ENCODE measurements at places on chromosomes 6 and 20.

DNA sequence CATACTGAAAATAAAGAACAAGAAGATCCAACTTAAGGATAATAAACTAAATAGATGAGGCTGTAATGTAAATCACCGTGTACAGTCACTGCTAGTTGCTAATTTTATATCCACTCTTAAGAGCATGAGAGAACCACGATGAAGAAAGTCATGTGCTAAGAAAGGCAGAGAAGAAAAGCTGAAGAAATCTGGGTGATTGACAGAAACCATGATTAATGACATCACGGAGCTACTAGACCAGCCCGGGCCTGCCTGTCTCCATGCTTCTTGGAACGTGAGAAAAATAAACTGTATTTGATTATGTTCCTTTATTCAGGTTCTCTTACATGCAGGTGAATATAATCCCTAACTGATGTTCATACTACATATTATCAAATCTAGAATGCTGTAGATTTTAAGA is 84.2 kb upstream of the E2F3 start:
- DNase-seq: no peak

DNA sequence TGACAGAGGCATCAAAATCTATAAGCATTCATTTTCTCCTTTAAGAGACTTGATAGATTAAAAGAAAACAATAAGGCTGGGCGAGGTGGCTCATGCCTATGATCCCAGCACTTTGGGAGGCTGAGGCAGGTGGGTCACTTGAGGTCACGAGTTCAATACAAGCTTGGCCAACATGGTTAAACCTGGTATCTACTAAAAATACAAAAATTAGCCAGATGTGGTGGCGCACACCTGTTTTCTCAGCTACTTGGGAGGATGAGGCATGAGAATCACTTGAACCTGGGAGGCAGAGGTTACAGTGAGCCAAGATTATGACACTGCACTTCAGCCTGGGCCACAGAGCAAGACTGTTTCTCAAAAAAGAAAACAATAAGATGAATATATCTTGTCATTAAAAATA is 39.3 kb upstream of the LOC128125822 start:
- no peak for DNase-seq

DNA sequence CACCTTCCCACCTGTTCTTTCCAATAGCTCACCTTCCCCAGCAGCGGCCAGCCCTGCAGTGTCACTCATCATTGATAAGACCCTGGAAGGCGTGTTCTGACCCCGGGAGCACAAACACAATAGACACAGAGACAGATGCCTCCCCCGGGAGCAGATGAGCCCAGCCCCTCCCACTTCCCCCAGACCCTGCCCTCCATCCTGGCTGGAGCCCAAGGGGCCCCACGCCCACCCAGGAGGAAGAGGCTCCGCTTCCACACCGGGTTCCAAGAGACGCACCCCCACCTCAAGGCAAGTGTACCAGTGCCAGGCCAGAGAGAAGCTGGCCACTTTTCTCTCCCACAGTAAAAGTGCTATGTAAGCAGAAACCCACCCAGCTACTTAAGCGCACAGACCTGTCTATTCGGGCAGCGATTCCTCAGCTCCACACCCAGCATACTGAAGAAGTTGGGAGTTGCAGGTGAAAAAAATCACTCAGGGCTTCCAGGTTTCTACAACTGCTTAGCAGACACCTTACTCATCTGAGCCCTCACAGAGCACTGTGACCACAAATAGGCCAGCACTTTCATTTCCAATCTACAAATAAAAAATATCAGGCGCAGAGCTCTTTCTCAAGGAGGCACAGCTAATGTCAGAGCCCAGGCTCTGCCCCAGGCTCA is 93.4 kb upstream of the NXT1 start:
- no peak for DNase-seq

DNA sequence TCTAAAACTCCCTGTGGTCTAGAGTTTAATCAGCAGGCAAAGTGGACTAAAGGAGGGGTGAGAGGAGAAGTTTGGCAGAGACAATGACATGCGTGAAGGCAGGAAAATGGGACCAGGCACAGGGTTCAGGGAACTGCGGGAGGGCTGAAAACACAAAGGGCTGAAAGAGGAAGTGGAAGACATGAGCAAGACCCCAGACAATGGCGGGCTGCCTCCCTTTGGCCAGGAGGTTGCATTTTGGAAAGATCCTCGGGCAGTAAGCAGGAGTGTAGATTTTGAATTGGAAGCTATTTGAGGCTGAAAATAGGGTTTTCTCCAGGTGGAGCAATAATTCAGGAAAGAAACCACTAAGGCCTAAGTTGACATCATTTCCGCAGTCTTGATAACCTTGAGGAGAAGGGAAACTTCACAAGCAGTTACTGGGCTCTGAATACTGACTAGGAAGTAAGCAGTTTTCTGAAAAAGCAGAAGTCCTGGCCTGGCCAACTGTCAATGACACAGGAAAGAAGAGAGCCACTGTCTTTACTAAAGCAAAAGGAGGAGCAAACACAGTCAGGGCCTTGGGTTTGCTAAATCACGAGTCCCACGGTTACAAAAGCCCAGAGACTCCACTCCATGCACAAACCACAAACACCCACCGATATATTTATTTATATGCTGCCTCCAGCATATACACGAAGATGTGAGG is 3.4 kb downstream of the LY86 start:
- DNase-seq: no peak

DNA sequence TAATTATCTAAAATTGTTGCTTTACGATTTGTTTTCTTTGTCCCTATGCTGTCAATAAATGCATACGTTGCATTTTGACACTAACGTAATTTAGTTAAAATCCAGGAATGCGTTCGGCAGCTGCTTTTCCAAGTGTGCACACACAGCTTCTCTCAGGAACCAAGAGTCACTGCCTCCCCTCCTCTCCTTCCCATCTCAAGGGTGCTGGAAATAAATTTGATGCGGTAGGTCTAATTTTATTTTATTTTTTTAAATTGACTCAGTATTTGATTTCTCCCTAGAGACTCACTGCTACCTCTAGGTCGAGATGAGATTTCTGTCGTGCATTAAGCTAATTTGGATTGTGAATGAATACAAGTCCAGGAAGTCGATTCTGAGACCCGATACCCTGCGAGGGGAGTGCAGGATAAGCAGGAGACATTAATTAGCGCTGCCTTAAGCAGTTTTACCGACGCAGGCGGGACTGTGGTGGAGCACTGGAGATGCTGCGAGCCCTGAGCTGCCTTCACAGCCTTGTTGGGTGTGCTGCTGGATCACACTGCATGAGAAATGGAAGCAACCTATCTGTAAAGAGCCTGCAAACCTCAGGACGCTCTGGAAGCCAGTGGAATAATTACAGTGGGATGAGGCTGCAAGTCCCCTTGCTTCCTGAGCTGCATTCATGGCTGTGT is 381.2 kb downstream of the C6orf118 start:
- no peak for DNase-seq

DNA sequence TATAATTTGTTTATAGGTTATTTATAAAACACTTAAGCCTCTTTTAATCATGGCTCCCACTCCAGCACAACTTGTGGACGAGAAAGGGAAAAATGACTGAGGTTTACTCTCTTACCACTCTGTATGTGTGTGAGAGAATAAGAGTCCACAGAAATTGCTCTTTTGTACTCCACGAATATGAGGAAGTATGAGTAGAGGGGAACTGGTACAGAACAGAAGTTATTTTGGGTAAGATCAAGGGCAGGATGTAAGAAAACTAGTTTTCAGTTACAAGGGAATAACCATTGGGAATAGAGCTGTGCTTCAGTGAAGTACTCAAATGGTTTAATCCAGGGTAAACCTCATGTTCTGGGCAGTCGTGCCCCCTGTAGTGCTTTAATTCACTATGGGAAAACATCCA is 72.6 kb downstream of the REV3L start:
- DNase-seq: no peak

- DNase-seq: peak; percentile 12
Observed at GRCh38 chr6:49462599-49462926, 490 bp downstream of the MMUT start.

- no peak for DNase-seq
Observed at GRCh38 chr20:19077370-19078220, 134.8 kb upstream of the SLC24A3 start.

DNA sequence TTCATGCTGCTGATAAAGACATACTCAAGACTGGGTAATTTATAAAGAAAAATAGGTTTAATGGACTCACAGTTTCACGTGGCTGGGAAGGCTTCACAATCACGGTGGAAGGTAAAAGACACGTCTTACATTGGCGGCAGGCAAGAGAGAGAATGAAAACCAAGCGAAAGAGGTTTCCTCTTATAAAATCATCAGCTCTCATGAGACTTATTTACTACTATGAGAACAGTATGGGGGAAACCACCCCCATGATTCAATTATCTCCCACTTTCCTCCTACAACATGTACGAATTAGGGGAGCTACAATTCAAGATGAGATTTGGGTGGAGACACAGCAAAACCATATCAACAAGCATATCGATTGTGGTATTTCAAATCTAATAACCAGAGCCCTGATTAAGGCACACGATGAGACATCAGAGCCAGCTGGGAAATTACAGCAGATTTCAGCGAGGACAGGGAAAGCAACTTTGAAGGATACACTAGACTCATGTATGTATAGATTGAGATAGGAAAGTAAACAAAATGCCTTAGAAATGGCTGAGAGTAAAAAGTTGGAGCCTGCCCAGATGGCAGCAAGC is 129.8 kb upstream of the GJE1 start:
- no peak for DNase-seq

DNA sequence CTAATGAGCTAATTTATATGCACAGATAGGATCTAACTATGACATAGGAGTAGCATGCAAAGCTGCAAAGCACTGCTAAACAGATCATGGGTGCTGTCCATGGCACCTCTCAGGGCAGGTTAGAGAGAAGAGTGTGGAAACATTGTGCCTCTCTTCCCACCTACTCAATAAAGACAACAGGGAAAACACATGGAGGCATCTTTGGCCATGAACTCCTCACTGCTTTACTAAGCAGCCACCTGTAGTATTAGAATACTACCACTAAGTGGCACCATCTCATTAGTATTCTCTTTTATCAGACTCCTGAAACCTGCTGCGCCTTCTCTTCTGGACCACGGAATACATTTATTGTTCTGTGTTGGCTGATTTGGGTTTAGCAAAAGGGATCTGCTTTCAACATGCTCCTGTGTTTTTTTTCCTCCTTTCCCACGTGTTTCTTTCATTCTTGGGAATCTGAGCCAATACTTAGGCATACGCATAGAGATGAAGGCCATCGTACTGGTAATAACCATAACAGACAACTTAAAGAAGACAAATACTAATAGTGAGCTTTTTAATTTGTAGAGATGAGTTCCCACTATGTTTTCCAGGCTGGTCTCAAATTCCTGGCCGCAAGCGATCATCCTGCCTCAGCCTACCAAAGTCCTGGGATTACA is 9.4 kb upstream of the HDDC2 start:
- peak; percentile 34 for DNase-seq

- DNase-seq: no peak
Observed at GRCh38 chr6:83086751-83087150, 19.3 kb downstream of the DOP1A start.

- no peak for DNase-seq
Observed at GRCh38 chr20:9500121-9500520, 14.3 kb upstream of the LAMP5 start.

DNA sequence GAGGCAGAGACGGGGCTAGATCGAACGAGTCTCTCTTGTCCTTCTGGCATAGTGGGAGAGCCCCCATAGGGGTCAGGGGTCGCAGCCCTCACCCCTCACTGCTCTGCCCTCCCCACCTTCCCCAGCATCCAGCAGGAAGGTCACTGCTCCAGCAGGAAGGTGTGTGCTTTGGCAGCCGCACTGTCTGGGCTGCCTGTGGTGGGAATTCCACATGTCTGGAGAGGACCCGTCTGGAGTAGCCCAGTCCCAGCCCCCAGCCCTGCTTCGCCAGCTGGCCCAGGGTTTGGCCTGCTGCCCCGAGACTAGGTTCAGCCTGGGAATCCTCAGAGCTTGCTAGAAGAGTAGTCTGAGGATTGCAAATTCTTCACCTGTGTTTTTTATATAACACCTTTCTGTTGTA is 2.5 kb upstream of the R3HDML start:
- DNase-seq: no peak

GRCh38 chr20:815226-815625 is 18.3 kb upstream of the FAM110A start:
- DNase-seq: no peak

- DNase-seq: no peak
Observed at GRCh38 chr6:162777091-162777490, 49.3 kb downstream of the PACRG start.

- no peak for DNase-seq
Observed at GRCh38 chr6:34362909-34363680, 29.4 kb downstream of the NUDT3 start.

- DNase-seq: no peak
Observed at GRCh38 chr20:3686421-3686820, 4.6 kb upstream of the ADAM33 start.

GRCh38 chr20:4299773-4300172 is 284.4 kb upstream of the RNF24 start:
- no peak for DNase-seq

- no peak for DNase-seq
Observed at GRCh38 chr6:101614774-101615173, 221.3 kb downstream of the GRIK2 start.

GRCh38 chr20:60214901-60215815 is 256.9 kb downstream of the CDH26 start:
- no peak for DNase-seq

DNA sequence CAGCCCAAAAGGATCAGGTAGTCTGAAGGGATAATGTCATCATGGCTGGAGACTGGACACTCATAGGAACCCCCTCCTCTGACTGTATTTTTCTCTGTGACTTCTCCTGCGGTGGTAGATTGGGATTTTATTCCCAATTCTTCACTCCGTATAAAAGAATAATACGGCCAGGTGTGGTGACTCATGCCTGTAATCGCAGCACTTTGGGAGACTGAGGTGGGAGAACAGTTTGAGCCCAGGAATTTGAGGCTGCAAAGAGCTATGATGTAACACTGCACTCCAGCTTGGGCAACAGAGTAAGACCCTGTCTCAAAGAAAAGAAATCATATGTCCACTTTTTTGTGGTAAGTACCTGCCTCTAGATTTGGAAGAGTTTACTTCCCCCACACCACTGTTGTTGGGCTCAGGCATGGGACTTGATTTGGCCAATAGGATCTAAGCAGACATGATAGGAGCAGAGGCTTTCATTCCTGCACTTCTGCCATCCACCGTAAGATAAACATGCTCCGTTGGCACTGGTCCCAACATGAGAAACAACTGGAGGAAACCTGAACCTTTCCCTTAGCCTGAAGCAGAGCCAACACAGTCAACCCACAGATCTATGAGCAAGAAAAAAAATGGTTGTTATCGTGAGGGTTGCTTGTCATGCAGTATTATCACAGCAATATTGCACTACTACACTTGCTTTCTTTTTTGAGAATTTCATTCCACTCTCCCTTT is 82.0 kb downstream of the JPH2 start:
- no peak for DNase-seq

Measured in ovary (tissue), 10 donors.